ENCODE measurements at places on chromosomes 13 and 19.
A peak's percentile ranks its signal among the peaks of the same experiment; 100 is the strongest.

GRCh38 chr13:34308725-34309124, 490.8 kb downstream of the RFC3 start:
- DNase-seq = no peak

DNA sequence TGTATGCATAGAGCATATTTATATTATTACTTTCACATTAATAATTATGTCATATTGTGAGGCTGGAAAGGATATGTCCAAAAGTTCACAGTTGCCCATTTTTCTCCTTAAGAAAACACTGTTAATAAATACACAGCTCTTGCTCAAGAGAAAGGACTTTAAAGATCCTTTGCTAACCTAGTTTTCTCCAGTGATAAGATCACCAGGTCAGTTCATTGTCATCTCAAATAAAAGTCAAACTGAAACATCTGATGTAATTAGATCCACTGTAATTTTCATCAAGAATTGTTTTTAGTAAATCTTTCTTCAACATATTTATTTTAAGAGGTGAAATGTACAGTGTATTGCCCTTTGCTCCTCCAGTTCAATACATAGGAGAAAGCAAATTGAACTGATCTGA, 82.8 kb upstream of the KLHL1 start:
- no peak for DNase-seq

GRCh38 chr19:46761418-46761831, 15.2 kb upstream of the STRN4 start:
- DNase-seq = no peak

- peak; percentile 35 for DNase-seq
These were observed 1.0 kb upstream of the ICAM5 start for GRCh38 chr19:10288662-10289166.

- DNase-seq = no peak
These were observed 166.2 kb downstream of the ZIC5 start for GRCh38 chr13:99805361-99805760.
